Activated CD4-positive, CD25-positive, alpha-beta regulatory T cell treated with anti-CD3 and anti-CD28 coated beads, Interleukin-2, amount 50 U/mL, for 72 hours (primary cell): ENCODE measurements at places on chromosomes 6 and 20.

- no peak for DNase-seq
Observed at GRCh38 chr20:3473944-3474343, 3.1 kb downstream of the ATRN start.

DNA sequence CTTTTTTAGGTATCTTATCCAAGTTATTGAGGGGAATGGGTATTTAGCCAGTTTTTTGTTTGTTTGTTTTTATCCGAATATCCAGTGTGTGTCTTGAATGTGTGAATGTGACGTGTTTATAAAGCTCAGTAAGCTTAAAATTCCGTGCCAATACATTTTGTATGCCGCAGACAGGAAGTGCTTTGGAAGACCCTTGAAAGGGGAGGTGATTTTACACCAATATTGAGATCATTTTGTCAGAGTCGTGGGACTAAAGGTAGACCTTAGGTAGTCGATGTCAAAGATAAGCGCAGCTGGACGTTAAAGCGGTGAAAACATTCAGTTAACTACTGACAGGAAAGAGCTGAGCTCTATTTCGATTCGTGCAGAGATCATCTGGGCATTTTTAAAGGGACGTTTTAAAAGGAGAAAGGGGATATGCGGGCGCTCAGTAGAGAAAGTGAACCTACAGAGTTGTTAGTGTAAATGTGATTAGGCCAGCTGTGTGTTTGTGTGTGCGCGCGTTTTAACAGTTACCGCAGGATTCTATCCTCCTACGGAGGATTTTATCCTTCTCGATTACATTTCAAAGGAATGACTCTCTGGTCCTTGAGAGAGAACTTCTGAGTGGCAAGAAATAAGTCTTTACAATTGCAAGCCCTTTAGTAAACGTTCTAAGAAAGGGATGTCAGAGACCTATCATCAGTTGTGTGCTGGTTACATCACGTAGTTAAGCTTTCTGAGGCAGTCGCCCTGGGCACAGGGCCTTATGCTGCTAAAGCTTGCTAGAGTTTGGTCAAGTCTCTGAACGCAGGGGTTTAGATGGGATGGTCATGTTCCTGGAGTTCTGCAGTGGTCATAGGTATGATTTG, 625 bp upstream of the ECHDC1 start:
- no peak for DNase-seq

DNA sequence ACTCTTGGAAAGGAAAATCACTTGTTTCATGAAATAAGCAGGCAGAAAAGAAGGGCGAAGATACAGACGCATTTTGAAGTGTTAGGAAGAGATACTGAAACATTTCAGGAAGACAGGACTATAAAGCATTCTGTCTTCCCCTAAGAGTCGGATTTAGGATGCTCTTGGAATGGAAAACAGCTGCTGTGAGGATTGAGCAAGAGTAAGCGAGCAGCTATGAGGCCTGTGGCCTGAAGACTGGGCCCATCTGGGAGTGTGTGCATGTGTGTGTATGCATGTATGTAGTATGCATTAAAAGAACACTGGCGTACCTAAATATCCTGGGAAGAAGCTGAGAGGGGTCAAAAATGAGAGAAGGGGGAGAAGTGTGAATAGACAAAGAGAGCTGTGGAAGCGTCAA, 83.6 kb downstream of the SIM1 start:
- DNase-seq, result no peak

GRCh38 chr6:133895573-133896343, 6.8 kb downstream of the TCF21 start:
- no peak for DNase-seq

- no peak for DNase-seq
Observed at GRCh38 chr20:57478176-57478575, 46.8 kb downstream of the CTCFL start.

- DNase-seq, result no peak
Observed at GRCh38 chr20:50565871-50566270, 55.7 kb downstream of the PTPN1 start.

GRCh38 chr20:16299897-16300296, 273.4 kb downstream of the KIF16B start:
- DNase-seq, result no peak

- no peak for DNase-seq
Observed at GRCh38 chr6:41713650-41714291, 21.6 kb downstream of the TFEB start.

- no peak for DNase-seq
Observed at GRCh38 chr20:3901706-3902440, 12.7 kb downstream of the PANK2 start.

GRCh38 chr6:118558464-118559217, 10.5 kb downstream of the PLN start:
- DNase-seq, result no peak

DNA sequence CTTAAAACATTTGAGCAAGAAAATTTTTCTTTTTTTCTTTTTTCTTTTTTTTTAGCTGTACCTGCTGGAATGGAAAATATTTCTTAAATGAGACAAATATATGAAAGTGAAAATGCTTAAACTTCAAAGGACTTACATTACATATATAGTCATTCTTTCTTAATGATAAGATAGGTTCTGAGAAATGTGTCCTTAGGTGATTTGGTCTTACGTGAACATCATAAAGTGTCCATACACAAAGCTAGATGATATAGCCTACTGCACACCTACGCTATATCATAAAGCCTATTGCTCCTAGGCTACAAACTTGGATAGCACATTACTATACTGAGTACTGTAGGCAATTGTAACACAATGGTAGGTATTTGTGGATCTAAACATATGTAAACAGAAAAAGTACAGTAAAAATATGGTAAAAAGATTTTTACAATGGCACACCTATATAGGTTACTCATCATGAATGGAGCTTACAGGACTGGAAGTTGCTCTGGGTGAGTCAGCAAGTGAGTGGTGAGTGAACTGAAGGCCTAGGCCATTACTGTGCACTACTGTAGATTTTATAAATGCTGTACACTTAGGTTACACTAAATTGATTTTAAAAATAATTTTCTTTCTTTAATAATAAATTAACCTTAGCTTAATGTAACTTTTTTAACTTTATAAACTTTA, 54.6 kb downstream of the RPP21 start:
- no peak for DNase-seq

DNA sequence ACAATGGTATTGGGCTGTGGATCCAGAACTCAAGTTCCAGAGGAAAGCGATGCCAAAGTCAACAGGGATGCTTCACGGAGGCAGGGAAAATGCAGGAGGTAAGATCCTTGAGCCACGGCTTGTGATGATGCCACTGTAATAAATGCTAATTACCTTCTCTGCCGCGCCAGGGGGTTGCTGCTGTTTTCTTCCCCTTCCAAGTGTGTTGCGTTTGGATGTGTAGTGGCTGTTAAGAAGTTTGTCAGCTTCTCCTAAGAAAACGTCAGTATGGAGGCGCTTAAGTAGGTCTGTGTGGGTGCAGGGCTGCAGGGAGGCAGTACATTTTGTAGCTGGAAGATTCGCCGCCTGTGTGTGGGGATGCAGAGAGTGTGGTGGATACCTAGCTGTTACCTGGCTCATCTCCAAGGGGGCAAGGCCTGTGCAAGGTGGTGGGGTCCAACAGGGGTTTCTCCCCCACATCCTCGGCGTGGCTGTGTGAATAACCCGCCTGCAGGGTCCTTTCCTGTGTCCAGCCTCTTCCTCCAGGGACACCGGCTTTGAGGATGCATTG, 318.7 kb downstream of the CDH4 start:
- no peak for DNase-seq

- DNase-seq, result no peak
Observed at GRCh38 chr6:10583509-10583901, 62.4 kb downstream of the GCNT2 start.

GRCh38 chr20:40813029-40813431, 124.0 kb upstream of the MAFB start:
- no peak for DNase-seq

DNA sequence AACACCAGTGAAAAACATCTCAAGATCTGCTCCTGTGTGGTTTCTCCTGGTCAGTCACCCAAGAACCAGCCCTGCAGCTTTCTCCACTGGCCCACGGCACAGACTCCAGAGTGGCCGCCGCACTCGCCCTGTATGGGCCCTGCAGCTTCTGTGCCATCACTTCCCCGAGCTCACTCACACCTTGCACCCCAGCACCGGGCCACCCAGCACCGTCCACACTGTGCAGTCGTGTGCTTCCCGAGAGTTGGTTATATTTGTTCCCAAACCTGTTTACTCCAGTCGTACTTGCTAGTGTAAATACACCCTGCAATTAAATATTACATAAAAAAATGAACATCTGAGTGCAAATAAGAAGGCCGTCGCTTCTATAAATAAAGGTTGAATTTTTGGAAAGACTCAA, 341.7 kb downstream of the CDH26 start:
- DNase-seq, result no peak

- DNase-seq, result no peak
Observed at GRCh38 chr6:149129371-149130077, 188.0 kb upstream of the TAB2 start.

- DNase-seq, result no peak
Observed at GRCh38 chr20:59400708-59401107, 100.3 kb downstream of the EDN3 start.

DNA sequence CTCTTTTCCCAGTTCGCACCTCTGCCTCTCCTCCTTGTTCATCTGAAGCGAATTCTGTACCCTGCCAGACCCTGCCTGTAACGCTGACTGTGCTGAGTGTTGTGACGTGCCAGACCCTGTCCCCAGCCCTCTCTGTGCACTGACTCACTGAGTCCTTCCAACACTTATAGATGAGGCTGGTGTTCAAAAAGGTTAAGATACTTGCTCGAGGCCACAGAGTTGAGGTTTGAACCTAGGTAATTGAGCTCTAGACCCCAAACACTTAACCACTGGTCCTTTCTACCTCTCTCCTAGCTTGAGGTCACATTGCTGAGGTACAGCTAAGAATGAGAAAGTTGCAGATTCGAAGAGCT, 45.7 kb upstream of the NEDD9 start:
- peak; percentile 34 for DNase-seq
